NCI-H1092 (cell line): ENCODE measurements at places on chromosomes 3 and 15.

- DNase-seq, result no peak
Observed at GRCh38 chr3:67883766-67884165, 229.4 kb upstream of the SUCLG2 start.

DNA sequence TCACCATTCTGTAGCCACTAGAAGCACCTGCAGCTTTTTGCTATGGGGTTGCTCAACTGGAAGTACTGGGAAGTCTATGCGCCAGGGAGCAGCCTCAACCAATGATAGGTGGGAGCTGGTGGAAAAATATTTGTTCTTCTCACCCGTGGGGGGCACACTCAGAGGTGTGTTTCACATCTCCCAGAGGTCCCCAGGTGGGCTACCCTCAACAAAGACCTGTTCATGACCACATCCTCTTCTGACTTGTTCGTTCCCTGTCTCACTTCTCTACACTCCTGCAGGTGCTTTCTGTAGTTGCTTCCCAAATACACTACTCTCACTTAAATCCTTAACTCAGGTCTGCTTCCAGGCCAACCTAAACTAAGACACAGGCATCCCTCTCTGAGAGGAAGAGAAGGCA, 3.6 kb downstream of the CAMP start:
- no peak for DNase-seq

GRCh38 chr15:81959196-81959595, 86.6 kb downstream of the MEX3B start:
- no peak for DNase-seq

DNA sequence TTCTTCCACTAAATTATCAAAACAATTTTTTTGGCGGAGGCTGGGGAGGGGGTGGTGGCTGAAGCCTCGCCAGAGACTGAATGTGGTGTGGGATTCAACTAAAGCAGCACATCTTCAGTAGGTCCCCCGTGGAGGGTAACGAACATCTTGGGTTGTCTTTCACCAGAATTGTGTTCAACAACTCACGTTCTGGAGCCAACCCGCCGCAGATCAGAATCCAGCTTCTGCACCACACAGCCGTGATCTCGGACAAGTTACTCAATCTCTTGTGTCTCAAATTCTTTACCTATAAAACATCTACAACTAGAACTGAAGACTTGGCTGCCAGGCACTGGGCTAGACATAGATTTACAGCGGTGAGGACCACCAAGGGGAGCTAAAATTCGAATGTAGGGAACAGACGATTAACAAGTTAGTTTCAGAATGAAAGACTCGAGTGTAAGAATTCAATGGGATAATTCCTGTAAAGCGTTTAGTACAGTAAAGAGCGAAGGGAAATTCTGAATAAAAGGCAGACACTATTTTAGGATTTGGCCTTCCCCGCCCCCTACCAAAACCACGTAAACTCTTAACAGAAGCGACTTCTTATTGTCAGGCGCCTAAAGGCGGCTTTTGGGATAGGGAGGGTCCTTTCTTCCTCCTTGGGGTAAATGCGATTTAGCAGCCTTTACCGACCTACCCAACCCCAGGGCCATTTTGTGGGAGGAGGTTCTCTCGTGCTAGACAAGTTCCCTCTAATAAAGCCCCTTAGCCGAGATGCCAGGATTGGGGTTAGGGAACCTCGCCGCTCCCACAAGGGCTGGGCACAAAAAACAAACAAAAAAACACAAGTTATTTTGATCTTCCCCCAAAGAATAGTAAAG, 697 bp upstream of the RAB5A start:
- no peak for DNase-seq

DNA sequence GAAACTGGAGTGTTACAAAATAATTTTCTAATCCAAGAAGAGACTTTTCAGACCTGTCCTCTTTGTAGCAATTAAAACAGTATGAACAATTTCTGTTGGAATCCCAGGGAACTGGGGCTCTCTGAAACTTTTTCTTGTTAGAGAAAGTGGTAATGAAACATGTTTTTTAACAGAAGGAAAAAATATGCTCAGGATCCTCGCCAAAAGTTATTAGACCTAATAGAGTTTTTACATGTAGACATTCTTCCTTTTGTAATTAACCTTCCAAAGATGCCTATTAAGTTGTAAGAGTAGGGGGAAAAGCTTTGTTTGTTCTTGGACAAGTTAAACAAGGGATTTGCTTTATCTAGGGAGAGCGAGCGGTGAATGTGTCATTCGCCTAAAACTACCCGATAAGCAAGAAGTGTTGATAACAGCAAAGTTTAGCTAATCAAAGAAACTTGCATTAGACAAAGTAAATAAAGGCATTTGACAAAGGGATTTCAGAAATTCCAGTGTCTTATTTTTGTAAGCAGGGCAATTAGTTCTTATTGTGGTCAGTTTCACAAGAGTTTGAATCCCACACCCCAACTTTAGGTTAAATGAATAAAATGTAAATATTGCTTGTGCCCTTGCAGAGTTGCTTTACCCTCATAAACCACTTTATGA, 2.3 kb downstream of the RARB start:
- no peak for DNase-seq

DNA sequence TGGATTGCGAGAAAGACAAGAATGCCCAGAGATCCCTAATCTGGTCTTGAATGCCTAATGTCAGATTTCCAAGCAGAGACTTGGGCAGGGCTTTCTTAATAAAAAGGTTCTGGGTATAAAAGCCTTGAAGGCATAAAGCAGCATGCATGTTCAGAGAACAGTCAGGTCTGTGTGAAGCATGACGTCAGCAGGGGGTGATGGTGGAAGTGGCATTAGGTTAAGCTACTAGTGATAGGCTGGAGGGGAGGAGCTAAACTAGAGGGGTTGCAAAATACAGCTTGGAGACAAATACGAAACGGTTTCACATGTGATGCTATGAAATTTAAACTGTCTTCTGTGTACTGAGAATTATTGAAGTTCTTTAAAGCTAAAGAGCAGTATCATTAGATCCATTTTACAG, 125.6 kb downstream of the VPS8 start:
- no peak for DNase-seq

GRCh38 chr15:47422881-47423665, 294.2 kb upstream of the SEMA6D start:
- no peak for DNase-seq
